Stimulated activated CD4-positive, alpha-beta T cell treated with anti-CD3 and anti-CD28 coated beads, Interleukin-15, amount 100 ng/mL, for 24 hours (primary cell): ENCODE measurements at places on chromosomes 2 and 18.

DNA sequence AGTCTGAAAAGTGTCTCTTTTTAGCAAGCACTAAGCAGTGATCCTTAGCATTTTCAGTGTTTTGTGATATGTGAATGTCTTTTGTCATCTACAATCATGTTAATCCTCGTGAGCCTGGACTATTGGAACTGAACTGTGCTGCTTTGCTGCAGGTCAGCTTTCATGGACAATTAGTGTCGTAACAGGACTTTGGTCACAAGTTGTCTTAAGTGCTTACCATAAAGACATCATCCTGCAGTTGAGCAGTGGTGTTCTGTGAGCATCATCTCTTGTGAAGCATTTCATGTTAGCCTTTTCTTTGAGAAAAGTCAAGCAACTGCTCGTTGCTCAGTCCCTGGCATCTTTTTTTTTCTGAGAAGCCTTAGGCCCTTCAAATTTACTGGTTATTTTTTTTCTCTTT is 135.9 kb downstream of the ZNF407 start:
- DNase-seq: no peak

DNA sequence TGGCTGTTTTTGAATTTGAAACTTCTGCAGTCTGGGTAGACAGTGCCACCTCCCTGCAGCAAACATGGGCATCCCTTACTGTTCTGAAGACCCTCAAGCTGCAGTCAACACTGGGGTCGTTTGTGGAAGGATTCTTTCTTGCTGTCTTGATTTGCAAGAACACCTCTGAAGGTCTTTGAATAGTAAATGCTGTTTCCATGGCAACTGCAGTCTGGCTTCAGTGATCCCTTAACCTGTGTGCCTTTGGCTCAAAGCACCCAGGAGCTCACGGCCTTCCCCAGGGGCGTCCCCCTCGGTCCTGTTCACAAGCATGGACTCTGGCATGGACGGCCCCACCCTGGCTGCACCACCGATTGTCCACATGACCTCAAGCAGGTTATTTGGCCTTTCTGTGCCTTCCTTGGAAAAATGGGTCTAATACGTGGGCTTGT is 38.3 kb downstream of the LRRFIP1 start:
- DNase-seq: no peak

GRCh38 chr2:120516679-120517314 is 170.9 kb downstream of the INHBB start:
- DNase-seq: no peak

- DNase-seq: peak; percentile 83
Measured at GRCh38 chr2:169528271-169528701, 18.8 kb downstream of the KLHL41 start.
